NCI-H774 (cell line): ENCODE measurements at places on chromosomes 7 and 10.

GRCh38 chr7:148172920-148173319 lies 417.6 kb upstream of the C7orf33 start:
- DNase-seq: no peak

DNA sequence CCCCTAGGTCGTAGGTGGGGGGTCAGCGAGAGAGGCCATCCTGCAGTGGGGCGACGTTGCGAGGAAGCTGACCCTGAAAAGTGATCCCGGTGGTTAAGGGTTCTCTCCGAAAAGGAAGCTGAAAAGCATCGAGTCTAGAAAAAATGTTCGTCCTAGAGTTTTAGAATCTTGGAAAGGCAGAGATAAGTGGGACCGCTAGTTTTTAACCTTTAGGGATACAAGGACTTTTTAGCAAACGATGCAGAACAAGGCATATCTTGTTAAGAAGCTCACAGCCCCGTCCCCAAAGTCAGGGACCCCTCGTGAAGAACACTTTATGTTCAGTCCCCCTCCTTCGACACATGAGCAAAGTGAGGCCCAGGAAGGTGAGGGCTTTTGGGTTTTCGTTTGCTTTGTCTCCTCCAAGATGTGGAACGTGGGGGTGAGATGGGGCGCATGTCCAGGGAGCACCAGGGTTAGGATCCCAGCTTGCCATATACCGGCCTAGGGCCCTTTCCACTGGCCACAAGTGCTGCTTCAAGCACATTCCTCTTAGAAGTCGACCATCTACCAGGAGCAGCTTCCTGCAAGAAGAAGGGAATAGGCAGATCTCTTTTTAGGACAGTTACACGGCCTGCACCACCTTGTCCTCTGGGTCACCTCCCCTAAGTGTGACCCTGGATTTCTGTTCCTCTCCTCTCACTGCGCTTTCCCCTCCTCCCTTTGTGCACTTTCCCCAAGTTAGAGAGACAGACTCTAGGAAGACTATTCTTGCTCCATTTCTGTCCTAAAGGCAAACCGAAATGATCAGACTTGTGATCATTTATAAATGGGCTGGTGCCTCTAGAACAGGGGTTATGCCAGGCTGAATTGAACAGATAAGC lies 969 bp downstream of the SLC35G1 start:
- no peak for DNase-seq

DNA sequence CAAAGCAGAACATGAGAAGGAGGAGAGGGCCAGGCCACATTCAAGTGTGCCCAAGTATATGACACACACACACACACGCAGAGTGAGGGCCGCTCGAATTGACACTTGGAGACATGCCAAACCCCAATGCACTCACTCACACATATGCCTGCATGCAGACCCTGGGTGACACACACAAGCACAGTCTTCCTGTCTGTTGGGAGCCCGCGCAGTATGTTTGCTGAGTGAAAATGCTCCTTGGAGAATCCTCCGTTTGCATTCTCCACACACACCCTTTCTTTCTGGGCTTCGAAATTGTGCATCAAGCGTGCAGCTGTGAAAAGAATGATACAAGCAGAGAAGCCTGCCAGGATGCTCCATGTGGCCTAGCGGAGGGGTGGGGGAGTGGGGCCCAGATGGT lies 120.9 kb downstream of the PLXNA4 start:
- DNase-seq: no peak

DNA sequence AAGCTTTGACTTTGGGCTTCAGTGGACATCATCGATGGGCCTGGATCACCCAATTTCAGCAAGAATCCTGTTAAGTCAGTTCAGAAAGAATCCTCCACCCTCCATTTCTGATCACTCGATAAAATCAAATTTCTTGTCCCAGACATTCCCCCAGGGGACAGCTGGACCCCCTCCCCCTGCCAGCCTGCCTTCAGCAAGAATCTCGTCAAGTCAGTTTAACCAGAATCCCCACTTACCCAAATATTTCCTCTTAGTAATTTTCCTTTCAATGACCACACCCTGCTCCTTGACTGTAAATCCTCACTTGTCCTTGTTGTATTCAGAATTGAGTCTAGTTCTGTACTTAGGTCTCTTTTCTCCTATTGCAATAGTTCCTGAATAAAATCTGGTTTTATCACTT lies 766.9 kb downstream of the XPNPEP1 start:
- no peak for DNase-seq

- DNase-seq: no peak
Observed at GRCh38 chr7:137878333-137878961, 31.7 kb upstream of the DGKI start.

GRCh38 chr7:363626-364025 lies 73.7 kb downstream of the FOXL3 start:
- DNase-seq: no peak

DNA sequence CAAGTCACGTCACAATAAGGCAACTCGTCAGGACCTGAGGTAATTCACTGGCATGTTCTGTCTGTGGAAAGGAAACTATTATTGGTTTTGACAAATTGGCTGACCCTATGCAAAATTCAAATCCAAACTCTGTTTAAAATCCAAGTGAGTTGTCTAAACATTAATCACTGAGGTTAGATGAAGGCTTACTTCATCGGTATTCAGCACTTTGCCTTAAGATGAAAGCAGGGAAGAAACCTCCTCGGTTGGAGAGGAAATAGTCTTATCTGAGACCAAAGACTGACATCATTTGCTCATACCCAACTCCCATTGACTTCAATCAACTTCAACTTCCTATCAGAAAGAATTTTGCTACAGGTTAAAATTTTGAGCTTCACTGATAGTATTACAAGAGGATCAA lies 355.1 kb upstream of the MBL2 start:
- DNase-seq: no peak

DNA sequence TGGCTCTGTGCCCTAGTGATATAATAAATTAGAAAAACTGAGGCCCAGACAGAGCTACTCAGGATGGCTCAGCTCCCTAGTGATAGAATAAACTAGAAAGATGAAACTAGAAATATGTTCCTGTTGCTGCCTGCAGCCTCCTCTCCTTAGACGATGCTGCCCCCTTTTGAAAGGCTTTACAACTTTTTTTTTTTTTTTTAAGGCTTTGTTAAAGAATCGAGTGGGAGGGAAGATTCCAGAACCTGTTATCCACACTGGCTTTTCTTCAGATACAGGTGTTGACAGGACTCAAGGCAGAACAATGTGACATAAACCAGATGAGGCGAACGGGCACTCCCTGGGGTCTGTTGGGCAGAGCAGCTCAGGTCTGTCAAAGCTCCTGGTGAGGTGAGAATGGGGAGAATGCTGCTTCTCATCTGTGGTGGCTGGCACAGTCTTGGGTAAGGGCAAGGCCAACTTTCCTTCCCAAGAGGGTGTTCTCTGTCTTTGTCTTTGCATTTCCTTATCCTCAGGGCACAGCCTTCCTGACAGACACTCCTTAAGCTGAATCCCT lies 175.1 kb downstream of the COBL start:
- DNase-seq: no peak

- no peak for DNase-seq
Observed at GRCh38 chr10:71757399-71757922, 15.9 kb downstream of the VSIR start.

DNA sequence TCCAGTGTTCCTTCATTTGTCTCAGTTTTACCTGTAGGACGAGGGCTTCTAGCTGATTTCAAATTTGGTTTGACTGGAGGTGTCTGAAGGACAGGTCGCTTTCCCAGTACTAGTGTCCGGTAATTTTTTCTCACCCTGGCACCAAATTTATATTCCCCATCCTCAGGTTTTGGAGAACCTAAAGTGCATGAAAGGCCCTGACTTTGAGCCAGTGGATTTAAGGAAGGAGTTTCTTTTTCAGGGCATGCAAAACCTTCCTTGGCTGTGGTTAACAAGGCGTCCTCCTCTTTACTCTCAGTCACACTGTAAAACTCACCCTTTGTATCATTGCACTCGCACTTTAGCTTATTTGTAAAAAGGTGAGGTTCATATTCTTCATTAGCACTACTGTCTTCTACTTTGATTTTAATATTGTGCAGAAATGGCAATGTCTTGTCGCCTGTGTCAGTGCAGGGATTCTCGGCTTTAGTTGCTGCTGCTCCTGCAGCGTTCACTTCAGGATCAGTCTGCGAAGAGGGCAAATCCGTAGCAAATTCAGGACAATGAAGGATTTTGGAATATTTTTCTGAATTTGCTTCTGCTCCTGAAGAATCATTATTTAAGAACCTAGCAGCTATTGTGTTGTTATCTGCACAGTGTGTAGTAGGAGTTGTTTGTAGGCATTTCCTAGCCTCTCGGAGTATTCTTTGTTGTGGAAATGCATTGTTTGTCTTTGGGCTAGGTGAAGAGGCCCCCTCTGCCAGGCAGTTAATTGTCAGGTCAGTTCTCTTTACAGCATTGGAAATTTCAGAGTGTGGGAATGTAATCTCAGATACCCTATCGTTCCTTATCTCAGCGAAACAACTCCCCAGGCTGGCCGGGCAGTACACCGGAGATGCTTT lies 9.9 kb downstream of the SKIDA1 start:
- DNase-seq: no peak

DNA sequence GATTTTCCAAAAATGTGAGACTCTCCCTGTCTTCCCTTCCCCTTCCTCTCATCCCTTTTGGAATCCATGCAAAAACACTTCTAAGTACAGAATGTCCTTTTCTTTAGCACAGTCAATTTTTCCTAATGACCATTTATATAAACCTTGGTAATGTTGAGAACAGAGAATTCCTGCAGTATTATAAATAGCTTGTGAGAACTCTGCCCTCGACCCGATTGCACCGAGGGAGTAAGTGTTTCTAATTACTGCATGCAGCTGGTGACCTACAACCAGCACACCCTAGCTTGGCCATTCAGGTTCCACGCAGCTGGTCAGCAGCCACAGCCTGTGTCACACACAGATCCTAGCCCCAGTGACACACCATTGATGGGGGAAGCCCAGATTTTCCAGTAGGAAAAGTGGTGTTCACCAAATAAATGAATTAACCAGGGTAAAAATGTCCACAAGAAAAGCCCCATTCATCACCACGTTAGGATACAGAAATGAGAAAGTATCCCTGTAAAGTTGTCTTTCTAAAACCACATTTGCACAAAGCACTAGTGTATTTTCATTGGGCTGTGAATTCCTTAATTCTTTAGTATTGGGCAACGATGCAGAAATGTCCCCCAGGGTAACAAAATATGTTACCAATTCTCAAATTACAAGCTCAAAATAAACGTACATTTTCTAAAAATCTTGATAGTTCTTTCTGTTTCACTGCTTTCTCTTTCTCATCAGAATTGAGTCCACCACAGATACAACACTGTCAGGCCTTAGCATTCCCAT lies 499.0 kb upstream of the KLF6 start:
- DNase-seq: no peak

DNA sequence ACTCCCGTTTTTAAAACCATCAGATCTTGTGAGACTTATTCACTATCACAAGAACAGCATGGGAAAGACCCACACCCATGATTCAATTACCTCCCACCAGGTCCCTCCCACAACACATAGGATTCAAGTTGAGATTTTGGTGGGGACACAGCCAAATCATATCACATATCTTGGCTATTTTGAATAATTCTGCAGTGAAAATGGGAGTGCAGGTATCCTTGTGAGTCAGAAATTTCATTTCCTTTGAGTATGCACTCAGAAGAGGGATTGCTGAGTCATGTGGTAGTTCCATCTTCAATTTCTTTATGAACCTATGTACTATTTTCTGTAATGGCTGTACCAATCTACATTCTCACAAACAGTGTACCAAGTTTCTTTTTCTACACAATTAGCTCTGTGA lies 125.8 kb downstream of the ANKRD7 start:
- no peak for DNase-seq

- DNase-seq: no peak
Observed at GRCh38 chr10:110324201-110324804, 19.6 kb upstream of the SMNDC1 start.

DNA sequence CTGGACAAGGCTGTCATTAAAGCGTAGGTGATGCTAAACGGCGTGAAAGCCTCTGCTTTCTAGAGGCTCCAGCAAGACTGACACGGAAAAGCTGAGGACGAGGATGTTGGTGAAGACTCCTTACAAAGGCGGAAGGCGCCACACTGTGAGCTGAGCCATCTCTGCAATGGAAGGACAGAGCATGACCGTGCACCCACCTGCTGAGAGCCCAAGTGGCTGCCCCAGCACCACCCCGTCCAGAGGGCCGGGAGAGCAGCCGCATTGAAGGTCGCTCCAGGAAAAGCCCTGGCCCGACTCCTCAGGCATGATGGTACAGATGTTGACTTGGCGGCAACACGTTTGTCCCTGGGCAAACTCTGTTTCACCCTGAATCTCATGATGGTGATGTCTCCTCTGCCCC lies 492.7 kb downstream of the DNAJB6 start:
- no peak for DNase-seq

DNA sequence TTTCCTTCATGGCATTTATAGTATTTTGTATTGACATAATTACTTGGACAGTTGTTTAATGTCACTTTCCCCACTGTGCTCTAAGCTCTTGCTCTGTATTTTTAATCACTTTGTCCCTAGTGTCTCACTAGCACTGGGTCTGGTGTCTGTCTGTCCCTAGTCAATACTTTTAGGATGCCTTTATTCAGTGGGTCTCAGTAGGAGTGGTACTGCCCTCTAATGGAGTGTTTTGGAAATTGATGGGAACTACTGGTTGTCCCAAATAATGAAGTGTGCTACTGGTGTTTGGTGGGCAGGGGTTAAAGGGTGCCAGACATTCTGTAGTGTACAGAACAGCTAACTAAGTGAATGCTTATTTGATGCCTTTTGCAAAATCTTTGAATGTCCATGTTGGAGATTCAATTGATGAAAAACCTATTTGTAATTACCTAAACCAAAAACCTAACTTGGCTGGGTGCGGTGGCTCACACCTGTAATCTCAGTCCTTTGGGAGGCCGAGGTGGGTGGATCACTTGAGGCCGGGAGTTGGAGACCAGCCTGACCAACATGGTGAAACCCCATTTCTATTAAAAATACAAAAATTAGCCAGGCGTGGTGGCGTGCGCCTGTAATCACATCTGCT lies 33.3 kb downstream of the CDK14 start:
- no peak for DNase-seq

DNA sequence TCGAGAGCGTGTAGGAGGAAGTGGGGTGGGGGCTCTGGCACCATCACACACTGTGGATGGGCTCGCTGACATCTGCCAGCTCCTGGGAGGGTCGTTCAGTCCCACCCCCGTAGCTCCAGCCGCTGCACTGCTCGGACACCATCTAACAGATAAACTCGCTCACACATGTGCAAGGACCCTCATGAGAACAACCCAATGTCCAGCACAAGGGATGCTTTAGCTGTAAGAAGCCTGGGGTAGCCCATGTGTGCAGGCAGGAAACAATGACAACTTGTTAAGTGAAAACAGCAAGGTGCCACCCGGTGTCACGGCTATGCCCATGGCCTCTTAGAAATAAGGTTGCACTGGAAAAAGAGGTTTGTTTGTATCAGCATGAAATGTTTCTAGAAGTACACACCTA lies 14.1 kb downstream of the OGDHL start:
- DNase-seq: no peak
